Cardiac septum (tissue), 1 donor: ENCODE measurements at places on chromosomes 2 and 18. TPM values are rescaled to one million over a fixed set of nuclear protein-coding genes. Genes with fewer than 3 reads are reported as not detected.

Gene ARPC2
- 172 TPM for total RNA-seq

Gene ICA1L
- 5.7 TPM for total RNA-seq

Gene TRABD2A
- total RNA-seq = 0.54 TPM

Gene ACMSD
- total RNA-seq = not detected

Gene ZNF804A
- not detected for total RNA-seq

Gene PLCL1
- 82.5 TPM for total RNA-seq

Gene DNAJC5G
- total RNA-seq = 1.6 TPM

Gene OTX1
- not detected for total RNA-seq

Gene WNT6
- 0.46 TPM for total RNA-seq

Gene HOXD13
- not detected for total RNA-seq

Gene HES6
- total RNA-seq = 2.7 TPM

Gene DTNA
- 208 TPM for total RNA-seq

Gene OTOF
- not detected for total RNA-seq

Gene PHLPP1
- 4.8 TPM for total RNA-seq

Gene GAREM1
- total RNA-seq = 10.0 TPM

Gene LIMS1
- total RNA-seq = 121 TPM

Gene REG3A
- total RNA-seq = not detected

Gene RTP5
- total RNA-seq = 0.08 TPM

Gene PKDCC
- 74.7 TPM for total RNA-seq

Gene FOXI3
- total RNA-seq = not detected

Gene FEV
- total RNA-seq = not detected

Gene MOGAT1
- 0.24 TPM for total RNA-seq

Gene ITPRIPL1
- total RNA-seq = 0.83 TPM

Gene TMEM87B
- total RNA-seq = 11.0 TPM

Gene TUBA4B
- not detected for total RNA-seq

Gene MPP4
- not detected for total RNA-seq

Gene NYAP2
- 0.05 TPM for total RNA-seq

Gene DYTN
- total RNA-seq = not detected

Gene ALPG
- total RNA-seq = not detected

Gene CNGA3
- not detected for total RNA-seq

Gene TEX44
- not detected for total RNA-seq

Gene SLC19A3
- total RNA-seq = 0.38 TPM

Gene FBXO41
- total RNA-seq = 1.3 TPM

Gene HOXD11
- not detected for total RNA-seq

Gene CRACDL
- 3.3 TPM for total RNA-seq

Gene CCDC121
- total RNA-seq = 3.5 TPM

Gene CROCC2
- not detected for total RNA-seq

Gene UPP2
- total RNA-seq = not detected

Gene PCARE
- total RNA-seq = 0.11 TPM

Gene SNORC
- 1.1 TPM for total RNA-seq

Gene ANKRD30BL
- not detected for total RNA-seq

Gene GRB14
- 2.2 TPM for total RNA-seq

Gene CCDC150
- 1.5 TPM for total RNA-seq

Gene SCN7A
- total RNA-seq = 13.0 TPM

Gene GPR39
- not detected for total RNA-seq

Gene PTPRN
- total RNA-seq = 0.97 TPM

Gene CPLX4
- not detected for total RNA-seq

Gene KCNJ13
- not detected for total RNA-seq

Gene ADD2
- 1.6 TPM for total RNA-seq

Gene SCTR
- 0.59 TPM for total RNA-seq

Gene SERPINB2
- not detected for total RNA-seq

Gene INHA
- total RNA-seq = 0.59 TPM

Gene NCKAP5
- total RNA-seq = 10.6 TPM

Gene INPP5D
- 6.2 TPM for total RNA-seq

Gene MDH1B
- total RNA-seq = 1.3 TPM

Gene TMEM163
- total RNA-seq = 0.38 TPM

Gene CYP1B1
- total RNA-seq = 92.7 TPM

Gene RAD51AP2
- 0.43 TPM for total RNA-seq

Gene RAB27B
- total RNA-seq = 0.08 TPM

Gene ABCB11
- 0.03 TPM for total RNA-seq
